ENCODE measurements at places on chromosomes 12 and 14.
A peak's percentile ranks its signal among the peaks of the same experiment; 100 is the strongest.

GRCh38 chr14:26427097-26427496 is 170.7 kb downstream of the NOVA1 start:
- DNase-seq = no peak

DNA sequence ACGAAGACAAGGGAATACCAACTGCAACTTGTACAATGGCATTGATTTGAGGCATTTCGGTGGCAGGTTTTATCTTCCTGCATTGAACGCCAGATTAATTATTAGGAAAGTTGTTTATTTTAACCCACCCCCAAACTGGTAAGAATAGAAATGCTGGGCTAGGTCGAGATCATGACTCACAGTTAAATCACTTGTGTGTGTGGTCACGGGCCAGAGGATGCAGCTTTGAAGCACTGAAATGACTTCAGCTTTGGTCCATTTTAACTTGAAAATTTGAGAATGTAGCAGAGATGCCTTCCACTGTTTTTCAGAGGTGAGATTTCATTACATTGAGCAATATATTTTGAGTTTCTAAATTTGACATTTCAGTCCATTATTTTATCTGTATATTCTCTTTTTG is 23.6 kb upstream of the KCNH3 start:
- DNase-seq = no peak

DNA sequence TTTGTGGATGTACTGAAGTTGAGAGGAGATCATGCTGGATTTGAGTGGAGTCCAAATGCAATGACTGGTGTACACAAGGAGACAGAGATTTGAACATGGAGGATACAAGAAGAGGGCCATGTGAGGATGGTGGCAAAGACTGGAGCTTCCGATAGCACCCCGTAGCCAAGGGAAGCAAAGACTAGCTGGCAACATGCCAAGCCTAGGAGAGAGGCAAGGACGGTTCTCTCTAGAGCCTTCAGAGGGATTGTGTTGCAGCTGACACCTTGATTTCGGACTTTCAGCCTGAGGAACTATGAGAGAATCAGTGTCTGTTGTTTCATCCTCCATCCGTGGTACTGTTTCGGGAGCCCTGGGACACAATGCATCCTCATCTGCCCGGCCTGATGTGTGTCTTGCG is 202.5 kb downstream of the SLC15A4 start:
- no peak for DNase-seq

DNA sequence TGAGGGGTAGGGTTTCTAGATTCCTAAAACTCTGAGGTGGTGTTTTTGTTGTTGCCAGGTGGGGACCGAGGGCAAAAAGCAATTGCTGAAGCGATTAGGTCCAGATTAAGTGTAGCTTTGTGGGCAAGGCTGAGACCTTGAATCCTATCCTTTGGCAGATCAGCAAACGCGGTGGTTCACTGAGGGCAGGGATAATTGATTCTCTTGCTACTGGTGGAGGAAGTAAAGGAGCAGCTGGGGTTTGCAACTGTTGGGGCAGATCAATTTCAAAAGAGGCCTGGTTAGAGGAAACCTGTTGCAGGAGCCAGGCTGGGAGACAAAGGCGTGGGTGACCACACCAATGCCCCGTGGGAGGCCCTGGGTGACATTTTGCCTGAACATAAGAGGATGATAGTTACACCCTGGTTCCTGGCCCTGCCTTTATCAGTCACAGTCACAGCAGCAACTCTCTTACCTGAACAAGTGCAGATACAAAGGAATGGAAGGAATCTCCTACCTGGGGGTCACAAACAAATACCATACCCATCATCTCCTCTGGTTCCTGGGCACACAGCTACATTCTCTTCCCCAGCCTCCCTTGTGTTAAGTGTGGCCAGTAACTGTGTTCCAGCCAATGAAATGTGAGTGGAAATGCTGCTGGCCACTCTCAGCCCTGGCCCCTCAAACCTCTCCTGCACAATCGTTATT is 43.3 kb upstream of the RASSF3 start:
- no peak for DNase-seq

GRCh38 chr12:68825569-68826217 is 17.7 kb downstream of the MDM2 start:
- DNase-seq = no peak

GRCh38 chr12:50338920-50339645 is 55.8 kb upstream of the LIMA1 start:
- DNase-seq = no peak

- DNase-seq = no peak
Measured at GRCh38 chr12:32353540-32353939, 45.8 kb upstream of the FGD4 start.

DNA sequence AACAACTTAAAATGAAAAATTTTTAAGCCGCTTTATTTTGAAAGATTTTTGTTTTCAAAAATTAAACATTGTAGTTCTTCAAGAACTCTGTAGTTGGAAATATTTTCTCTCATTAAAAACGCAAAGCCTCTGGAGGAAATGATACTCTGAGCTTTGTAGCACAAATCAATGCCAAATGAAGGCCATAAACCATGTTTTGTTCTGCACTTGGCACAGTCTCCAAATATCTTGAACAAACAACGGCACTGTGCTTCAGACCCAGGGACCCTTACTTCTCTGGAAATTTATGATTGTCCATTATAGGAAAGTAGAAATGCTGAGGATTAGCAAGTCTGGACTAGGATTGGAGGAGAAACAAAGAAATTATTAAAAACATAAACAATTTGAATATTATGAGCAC is 160.8 kb upstream of the BMP4 start:
- no peak for DNase-seq

DNA sequence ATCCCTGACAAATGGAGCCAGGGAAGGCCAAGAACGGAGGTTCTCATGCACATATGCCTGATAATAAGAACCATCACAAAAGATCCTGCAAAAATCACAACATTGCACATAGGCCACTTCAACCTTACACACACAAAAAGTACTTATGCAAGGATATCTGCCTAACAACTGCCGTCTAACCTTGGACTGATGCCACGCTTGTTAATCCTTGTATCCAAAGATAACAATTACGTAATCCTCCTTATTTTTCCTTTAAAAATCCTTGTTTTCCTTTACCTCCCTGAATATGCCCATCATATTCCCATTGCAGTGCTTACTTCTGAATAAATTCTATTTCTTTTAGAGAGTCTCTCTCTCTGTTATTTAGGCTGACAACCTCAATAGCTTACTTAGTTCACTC is 59.5 kb downstream of the TMEM116 start:
- no peak for DNase-seq

- no peak for DNase-seq
Measured at GRCh38 chr12:843609-844008, 91.2 kb downstream of the WNK1 start.

DNA sequence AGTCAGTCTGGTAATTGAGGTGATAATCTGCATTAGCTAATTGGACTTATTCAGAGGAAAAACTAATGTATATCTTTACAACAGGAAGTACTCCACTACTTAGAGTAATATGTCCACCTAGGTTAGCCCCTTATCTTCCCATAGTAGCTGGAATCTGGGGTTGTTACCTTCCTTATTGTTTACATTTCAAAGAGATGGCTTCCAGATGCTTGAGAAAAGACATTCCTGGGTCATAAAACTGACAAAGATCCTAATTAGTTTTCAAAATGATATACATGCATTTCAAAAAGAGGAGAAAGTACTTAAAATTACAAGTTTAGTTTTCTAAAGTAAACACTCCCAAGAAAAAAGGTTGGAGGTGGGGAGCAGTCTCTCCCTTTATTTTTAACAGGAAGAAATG is 78.1 kb downstream of the RPL10L start:
- no peak for DNase-seq

- no peak for DNase-seq
Measured at GRCh38 chr14:57736391-57736790, 129.5 kb downstream of the SLC35F4 start.

GRCh38 chr12:110689281-110690126 is 589 bp upstream of the HVCN1 start:
- DNase-seq = no peak

- no peak for DNase-seq
Measured at GRCh38 chr12:109642506-109643132, 69.0 kb downstream of the MVK start.

DNA sequence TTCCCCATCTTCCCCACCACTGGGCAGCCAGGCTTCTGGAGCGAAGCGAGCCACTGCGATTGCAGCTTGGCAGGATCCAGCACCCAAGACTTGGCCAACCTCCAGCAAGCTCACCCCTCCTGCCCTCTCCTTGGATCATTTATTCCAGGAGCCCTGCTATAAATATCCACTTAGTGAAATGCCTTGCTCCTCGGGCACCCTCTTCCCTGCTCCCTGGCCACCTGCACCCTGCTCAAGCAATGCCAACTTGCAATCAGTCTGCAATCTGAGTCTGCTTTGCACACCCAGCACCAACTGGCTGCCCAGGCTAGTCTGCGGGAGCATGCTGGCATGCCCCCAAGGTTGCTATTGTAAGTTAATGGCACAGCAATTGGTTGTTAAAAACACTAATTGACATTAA is 666.0 kb downstream of the MED13L start:
- DNase-seq = no peak

DNA sequence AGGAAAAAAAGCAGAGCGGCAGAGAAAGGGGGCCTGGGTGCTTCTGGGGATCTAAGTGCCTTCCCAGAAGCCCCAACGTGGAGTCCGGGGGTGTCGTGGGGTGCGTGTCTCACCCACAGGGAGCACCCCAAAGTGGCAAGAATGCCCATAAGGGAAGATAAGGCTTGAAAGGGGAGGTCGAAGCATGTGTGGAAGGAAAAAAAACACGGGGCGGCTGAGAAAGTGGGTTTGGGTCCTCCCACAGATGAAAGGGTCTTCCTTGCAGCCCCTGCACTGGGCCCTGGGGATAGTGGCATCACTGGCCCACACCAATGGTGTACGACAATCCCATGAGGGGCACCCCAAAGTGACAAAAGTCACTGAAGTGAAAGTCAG is 275.5 kb downstream of the ALG10 start:
- DNase-seq = no peak

DNA sequence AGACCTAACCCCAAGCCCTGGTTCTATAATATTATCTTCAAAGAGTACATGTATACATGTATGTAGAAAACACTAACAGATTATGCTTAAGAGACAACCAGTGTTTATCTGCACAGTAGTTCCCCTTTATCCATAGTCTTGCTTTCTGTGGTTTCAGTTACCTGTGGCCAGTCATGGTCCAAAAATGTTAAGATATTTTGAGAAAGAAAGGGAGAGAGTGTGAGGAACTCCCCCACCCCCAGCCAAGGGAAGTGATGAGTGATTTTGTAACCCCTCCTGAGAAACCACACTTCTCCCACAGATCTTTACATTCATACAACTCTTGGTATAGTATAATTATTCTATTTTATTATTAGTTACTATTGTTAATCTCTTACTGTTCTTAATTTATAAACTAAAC is 77.3 kb upstream of the CNTN1 start:
- no peak for DNase-seq

- DNase-seq = no peak
Measured at GRCh38 chr14:74927225-74927624, 4.2 kb upstream of the RPS6KL1 start.

DNA sequence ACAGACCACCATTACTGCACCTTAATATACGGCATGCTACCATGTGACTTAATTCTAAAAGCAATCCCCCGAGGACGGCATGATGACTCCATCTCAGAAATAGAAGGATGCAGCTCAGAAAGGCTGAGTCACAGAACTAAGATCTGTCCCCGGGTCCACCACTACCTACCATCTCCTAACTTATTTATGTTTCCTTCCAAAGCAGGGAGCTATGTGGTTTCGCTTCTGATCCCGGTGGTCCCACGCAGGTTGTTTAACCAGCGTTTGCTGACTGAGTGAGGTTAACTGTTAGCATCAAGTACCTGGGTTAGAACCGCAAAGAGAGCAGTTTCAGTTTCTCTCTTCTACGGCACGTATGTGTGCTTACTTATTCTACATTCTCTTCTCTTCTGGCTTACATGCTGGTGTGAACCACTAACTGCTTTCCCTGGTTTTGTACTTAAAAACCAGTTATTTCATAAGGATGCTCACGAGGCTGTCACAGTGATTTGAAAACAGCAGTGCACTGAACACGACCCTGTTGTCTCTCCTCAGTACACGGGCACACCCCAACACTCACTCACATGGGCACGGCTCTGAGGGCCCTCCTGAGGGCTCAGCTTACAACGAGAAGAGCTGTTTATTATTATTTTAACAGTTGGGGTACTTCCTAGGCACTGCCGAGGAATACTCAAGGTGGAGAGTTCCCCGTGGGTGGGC is 66.7 kb downstream of the CCDC88C start:
- DNase-seq = peak; percentile 34

- DNase-seq = no peak
Measured at GRCh38 chr14:21822109-21822508, 148.5 kb upstream of the OR4E1 start.

- DNase-seq = peak; percentile 15
Measured at GRCh38 chr12:82627799-82628198, 58.9 kb upstream of the TMTC2 start.

- DNase-seq = no peak
Measured at GRCh38 chr12:132237772-132238487, 91.5 kb downstream of the GALNT9 start.

- DNase-seq = no peak
Measured at GRCh38 chr14:98130691-98131090, 1141.3 kb downstream of the BCL11B start.

DNA sequence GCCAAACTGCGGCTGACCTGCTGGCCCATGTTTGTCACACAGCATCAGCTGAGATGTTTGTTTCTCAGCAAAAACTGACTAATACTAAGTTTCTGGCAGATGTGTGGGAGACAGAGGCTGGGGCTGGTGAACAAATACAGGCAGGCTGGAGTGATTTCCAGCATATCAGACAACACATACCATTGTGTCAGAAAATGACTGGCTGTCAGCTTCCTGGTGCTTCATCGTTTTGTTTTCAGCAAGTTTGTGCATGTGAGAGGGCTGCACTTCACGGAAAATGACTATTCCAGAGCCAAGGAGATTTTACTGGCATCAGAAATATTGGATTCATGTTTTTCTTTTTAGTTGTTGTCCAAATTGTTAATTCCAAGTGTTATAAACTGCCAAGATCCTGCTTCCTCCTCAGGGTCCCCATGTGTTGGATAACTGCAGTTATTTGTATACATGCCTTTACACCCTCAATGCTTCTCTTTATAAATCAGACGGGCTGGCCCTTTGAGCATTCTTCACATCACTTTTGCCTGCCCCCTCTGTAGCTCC is 145.7 kb downstream of the GALC start:
- no peak for DNase-seq

DNA sequence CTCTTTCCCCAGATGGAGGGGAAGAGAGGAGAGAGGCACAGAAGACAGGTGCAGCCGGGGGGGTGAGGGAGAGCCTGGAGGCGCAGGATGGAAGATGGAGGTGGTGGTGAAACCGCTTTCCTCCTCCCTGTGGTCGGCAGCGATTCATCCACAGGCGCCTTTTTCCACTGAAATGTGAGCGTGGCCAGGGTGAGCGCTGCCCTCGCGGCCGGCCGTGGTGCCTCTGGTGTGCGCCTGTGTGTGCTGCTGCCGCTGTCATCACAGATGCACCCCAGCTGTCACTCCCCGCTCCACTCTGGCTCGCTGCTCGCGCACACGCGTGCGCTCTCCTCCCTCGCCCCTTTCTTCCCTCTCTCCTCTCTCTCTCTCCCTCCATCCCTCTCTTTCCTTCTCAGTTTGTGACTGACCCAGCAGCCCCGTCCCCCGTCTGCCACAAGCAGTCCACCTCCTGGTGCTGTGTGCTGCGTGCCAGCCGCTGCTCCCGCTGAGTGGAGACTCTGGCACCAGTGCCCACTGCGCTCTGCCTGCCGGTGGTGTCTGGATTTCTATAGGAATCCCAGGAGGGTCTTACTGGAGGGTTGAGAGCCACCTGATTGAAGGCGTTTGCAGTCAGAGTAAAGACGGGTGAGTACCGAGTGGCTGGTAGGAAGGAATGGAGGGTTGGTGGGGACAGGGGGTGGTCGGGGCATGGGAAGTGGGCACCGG is at the start of gene LRTM2:
TSS of gene LRTM2 (plus strand) at position 375 of the 705 bp plus-strand sequence. CDS start 7,584 bp downstream, outside the sequence.
- DNase-seq = no peak

GRCh38 chr12:57629897-57630471 is 3.0 kb downstream of the B4GALNT1 start:
- no peak for DNase-seq

Data from NCI-H1436 (cell line).